GM12891 (cell line): ENCODE measurements at places on chromosomes 2 and 18.

- no peak for DNase-seq
These were observed 274.3 kb upstream of the NRP2 start for GRCh38 chr2:205407984-205408383.

DNA sequence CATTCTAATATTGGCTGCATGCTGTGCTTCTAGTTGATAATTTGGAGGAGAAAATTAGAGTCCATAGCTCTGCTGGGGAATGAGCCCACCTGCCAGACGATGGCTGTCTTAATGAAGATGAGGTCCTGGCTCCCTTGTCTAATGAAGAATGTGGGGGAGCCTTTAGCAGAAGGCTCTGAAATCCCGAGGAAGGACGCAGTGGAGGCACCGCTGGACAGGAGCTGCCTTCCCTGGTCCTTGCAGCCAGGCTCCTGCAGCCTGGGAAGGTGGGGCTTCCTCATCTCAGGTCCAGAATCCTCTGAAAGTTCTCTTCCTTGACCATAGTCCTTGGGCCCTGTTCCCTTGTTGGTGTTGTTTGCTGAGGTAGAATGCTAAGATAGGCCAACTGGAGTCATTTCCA, 208.3 kb downstream of the AGAP1 start:
- DNase-seq = no peak

GRCh38 chr2:232328516-232329460, 49.8 kb upstream of the ALPP start:
- DNase-seq = no peak

- no peak for DNase-seq
These were observed 17.6 kb downstream of the IFT172 start for GRCh38 chr2:27471961-27472360.

GRCh38 chr2:99682275-99683060, 192.7 kb upstream of the REV1 start:
- no peak for DNase-seq

DNA sequence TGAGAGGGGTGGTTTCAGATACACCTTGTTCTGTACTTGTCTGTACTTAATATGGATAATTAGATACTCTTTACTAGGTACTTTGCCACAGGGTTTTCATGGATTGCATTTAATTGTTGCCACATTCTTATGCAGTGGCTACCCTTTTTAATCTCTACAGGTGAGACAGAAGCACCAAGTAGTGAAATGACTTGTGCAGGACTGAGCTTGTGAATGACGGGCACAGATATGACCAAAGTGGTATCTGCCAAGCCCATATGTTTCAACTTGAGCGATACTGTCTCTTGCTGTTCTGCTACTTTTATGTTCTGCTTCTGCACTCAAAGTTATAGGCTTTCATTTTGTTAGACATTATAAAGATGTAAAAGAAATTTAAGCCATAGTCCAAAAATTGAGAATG, 288.2 kb downstream of the ARHGAP15 start:
- DNase-seq = no peak

DNA sequence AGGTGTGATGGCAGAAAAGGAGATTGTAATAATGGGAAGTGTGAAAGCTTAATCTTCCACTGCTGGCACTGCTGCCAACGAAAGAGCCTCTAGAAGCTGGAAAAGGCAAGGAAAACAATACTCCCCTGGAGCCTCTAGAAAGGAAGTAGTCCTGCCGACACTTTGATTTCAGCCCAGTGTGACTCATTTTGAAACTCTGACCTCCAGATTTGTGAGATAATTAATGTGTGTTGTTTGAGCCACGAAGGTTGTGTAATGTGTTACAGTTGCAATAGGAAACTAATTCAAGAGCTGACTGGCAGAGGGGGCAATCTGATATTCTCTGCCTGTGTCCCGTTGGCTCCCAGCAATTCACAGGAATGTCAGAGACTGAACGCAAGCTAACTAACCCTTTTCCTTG, 219.2 kb upstream of the UBE2E3 start:
- no peak for DNase-seq

DNA sequence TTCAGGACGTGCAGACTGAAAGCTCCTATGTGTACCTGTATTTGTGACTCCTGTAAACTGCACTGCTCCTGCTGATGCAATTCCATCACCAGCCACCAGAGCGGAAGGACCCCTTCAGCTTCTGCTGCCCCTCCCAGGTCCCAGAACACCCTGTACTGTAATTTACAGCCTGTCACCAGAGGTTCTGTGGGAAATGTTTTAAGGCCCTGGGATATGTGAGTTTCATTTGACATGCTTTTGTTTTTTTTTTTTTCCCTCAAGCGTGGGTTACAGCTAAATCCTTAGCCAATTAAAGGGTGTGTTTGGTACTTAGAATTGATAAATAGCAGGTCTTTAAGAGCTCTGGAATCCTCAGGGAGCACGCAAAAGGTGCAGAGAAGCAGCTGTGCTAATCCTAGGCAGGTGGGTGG, 79.4 kb downstream of the KCTD1 start:
- DNase-seq = peak; percentile 28

- no peak for DNase-seq
These were observed 40.7 kb downstream of the CMPK2 start for GRCh38 chr2:6824962-6825361.

GRCh38 chr18:45059695-45060094, 379.0 kb downstream of the SETBP1 start:
- DNase-seq = no peak

GRCh38 chr2:233743464-233744259, 14.8 kb downstream of the UGT1A3 start:
- no peak for DNase-seq

GRCh38 chr18:58867281-58867961, 2.7 kb downstream of the ZNF532 start:
- no peak for DNase-seq

GRCh38 chr2:216235462-216235861, 126.3 kb downstream of the XRCC5 start:
- DNase-seq = no peak

DNA sequence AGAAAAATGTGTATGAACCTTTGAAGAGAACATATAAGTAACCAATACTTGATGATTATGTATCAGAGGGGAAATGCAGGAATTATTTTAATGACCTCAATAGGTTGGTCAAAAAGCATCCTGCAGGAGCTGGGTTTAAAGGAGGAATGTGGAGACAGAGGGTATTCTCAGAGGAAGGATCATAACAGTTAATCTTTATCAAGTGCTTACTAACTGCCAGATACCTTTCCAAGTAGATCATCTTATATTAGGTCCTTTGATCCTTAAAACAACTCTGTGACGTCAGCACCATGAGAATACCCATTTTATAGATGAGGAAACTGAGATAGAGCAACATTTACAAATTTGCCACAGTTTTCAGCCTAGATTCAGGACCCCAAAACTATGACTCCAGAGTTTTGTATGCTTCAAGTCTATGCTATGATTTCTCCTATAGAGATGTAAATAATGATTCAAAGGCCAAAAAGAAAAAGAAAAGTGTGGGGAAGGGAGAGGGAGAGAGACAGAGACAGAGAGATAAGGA, 3.0 kb downstream of the RFTN2 start:
- no peak for DNase-seq

DNA sequence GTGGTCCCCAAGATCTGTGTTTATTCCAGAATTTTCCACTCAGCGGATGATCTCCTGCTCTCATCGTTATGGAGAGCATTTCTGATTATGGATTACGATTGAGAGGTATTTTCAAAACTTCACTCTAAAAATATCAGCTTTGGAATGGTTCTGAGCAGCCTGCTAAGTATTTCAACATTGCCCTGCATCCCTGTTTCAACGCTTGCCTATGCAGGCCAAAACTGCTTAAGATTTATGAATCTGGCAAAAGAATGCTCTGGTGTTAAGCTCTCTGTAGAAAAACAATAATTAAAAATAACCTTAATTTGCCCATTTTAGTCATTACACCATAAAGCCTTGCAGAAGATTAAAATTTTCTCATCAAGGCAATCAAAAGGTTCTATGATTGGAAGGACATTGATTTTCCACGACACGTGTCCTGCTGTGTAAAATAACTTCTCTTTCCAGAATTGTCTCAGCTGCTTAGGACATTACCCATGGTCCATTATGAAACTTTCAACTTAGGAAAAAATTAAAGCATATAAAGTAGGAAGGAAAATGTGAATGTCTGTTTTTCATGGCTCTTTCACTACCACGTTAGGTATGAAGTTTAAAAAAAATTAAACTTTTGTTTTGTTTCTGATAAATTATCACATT, 229.9 kb downstream of the ACKR3 start:
- DNase-seq = no peak
